ENCODE measurements at places on chromosomes 5 and 9.
A peak's percentile ranks its signal among the peaks of the same experiment; 100 is the strongest.

- DNase-seq, result no peak
Measured at GRCh38 chr5:119118000-119118399, 47.1 kb downstream of the DMXL1 start.

- DNase-seq, result no peak
Measured at GRCh38 chr9:16824545-16825330, 45.7 kb downstream of the BNC2 start.

- DNase-seq, result no peak
Measured at GRCh38 chr9:116477584-116478141, 209.4 kb upstream of the TRIM32 start.

DNA sequence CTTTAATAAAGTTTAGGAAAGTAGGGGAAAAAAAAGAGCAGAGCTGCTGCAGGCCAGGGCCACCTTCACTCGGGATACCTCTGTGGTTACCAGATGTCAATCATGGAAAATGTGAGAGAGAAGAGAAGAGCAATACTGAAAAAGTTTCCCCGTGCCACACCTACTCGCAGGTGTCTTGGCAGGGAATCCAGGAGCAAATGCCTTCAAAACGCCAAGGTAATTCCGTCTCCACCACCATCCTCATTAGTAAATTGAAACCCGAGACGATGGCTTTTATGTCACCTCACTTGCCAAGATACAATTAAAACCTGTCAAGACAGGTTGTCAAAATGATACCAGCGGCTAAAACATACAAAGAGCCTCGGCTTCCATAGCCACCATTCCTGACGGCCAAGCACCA is 49.7 kb downstream of the FAM81B start:
- DNase-seq, result no peak

GRCh38 chr9:93665128-93665636 is 88.8 kb downstream of the PHF2 start:
- DNase-seq, result no peak

DNA sequence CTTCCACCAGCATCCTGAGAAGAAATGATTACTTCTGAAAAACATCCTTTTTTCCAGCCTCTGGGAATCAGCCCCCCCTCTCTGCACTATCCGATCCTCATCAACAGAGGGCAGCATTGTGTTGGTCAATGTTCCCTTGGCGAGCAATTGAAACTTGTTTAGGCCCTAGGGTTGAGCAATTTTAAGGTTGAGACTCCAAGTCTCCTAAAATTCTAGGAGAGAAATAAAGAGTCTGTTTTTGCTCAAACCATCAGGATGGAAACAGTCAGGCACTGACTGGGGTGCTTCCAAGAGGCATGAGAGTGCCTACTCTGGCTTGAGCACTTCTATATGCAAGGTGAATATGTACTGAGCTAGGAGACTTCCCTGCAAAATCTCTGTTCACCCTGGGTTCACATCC is 12.4 kb upstream of the CYFIP2 start:
- DNase-seq, result peak; percentile 2

- DNase-seq, result no peak
Measured at GRCh38 chr5:14097998-14098471, 45.1 kb upstream of the TRIO start.

DNA sequence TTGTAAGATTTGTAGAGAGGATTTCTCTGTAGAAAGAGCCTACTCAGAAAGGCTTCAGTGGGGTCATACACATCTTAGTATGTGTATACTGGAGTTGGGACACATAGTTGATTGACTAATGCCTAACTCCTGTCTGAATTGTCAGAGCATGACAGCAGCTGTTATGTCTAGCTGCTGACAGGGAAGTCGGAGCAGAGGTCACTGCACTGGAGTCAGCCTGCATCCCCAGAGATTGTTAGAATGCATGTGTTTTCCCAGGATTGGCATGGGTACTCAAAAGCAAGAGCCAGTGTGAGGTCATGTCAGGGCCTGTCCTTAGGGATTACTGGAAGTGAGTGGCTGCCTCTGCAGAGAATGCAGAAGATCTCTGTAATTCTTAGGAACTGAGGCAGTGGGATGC is 82.7 kb downstream of the ITGA1 start:
- DNase-seq, result no peak

- no peak for DNase-seq
Measured at GRCh38 chr5:74538206-74538661, 102.3 kb downstream of the ENC1 start.

GRCh38 chr9:89791754-89792153 is 186.9 kb downstream of the GADD45G start:
- no peak for DNase-seq

DNA sequence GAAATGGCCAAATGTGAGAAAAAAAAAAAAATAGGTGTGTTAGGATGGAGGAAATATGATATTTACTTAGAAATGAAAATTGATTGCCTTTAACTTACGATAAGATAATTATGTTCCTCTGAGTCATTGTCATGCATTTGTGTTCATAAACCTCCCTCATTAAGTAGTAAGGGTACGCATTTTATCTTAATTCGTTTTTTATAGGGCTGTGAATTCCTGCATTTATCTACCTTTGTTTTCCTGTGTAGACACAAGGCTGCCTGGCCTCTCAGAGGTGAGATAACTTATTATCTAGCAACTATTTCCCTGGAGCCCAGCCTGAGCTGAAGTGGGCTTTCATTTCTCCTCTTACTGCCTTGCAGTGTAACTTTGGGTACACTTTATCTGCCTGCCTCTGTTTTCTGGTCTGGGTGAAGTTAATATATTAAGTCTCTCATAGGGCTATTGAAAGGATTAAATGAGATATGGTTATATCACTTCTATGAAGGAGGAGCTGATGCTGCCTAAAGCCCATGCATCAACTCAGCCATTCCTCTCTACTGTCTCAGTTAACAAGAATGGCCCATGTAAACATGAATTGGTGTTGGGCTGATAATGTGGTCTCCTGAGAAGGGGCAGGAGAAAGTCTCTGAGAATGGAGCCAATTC is 103.8 kb upstream of the KLF4 start:
- no peak for DNase-seq

GRCh38 chr9:14453286-14453685 is 139.3 kb upstream of the NFIB start:
- DNase-seq, result no peak

DNA sequence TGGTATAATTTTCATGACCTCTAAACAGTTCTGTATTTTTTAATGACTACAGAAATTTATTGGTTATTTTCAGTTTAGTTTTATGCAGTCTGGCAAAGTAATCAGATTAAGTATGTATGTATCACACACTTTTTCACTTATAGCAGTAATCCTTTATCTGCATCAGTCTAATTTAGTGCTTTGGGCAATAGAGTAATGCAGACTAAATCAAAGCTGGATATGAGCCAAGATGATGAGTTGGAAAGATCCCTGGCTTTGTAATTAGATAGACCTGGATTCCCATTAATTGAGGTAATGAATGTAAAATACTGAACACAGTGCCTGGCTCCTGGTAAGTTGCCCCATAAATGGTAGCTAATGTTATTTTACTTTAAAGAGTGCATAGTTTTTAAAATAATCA is 215.4 kb upstream of the TLX3 start:
- DNase-seq, result no peak

- DNase-seq, result no peak
Measured at GRCh38 chr5:145499483-145499882, 335.7 kb downstream of the PRELID2 start.

DNA sequence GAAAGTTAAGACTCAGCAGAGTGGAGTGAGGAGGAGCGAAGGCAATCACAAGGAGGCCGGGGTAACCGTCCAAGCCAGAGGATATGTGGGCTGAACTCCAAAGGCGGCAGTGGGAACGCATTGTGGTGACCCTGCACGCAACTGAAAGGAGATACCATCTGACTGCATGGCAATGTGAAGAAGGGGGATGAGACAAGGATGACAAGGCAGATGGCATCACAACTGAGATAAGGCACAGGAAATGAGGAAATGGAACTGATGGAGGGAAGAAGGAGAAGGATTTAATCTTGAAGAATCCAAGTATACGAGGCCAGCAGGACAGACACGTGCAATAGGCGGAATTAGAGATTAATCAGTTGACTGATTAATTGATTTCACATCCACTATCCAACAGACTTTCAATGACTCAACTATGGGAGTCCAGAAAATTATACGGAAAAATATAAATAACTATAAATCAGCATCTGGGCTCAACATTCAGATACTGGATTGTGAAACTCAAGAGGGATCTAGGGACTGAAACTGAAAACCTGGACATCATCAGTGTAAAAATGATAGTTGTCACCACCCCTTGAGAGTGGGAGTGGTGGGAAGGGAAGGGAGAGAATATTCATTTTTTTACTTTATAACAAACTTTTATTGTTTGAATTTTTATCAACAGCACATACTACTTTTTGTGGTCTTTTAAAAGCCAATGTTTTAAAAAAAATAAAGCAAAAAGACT is 86.1 kb downstream of the ARL15 start:
- DNase-seq, result no peak

GRCh38 chr5:77995793-77996409 is 219.8 kb upstream of the TBCA start:
- DNase-seq, result no peak

DNA sequence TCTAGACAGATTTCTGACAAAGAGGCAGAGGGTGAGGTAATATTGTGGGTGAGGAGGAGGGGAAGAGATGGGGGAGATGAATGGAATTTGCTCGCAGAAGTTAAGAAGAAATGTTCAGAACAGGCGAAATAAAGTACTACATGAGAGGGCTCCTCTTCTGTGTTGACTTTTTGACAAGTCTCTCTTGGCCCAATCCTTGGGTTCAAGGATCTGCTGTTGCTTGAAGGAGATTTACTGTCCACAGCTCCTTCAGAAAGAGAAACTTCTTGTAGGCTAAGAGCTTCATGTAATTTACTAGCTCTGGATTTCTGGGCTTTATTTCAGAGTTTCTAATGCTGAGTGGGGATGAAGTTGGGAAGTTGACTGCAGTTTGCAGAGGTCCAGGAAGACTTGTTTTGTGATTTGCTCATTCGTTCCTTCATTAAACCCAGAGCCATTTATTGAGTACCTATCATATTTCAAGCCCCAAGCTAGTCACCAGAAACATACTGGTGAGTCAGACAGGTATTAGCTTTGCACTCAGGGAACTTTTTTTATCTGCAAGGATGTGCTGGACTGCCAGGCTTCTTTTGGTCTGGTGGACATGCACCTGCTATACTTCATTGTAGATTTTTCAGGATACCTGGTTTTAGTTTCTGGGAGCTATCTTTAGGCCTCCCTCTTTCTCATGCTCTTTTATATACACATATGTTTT is 402.9 kb upstream of the CLINT1 start:
- no peak for DNase-seq

DNA sequence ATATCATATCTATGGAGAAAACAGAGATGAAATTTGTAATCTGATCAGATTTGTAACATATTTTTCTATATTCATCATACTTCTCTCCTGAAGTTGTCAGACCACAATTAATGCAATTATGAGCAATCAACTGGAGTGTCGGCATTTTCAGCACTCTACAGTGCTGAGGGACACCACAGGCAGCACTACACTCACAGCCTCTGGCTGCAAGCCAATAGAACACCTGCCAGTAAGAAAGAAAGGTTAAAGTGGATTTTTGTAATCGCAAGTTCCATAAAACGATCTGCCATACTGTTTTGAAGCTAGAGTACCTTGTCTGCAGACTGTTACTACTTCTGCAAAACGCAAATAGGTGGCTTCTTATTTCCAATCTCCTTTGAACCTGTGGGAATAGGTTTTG is 147.6 kb downstream of the ADAMTS6 start:
- DNase-seq, result no peak

DNA sequence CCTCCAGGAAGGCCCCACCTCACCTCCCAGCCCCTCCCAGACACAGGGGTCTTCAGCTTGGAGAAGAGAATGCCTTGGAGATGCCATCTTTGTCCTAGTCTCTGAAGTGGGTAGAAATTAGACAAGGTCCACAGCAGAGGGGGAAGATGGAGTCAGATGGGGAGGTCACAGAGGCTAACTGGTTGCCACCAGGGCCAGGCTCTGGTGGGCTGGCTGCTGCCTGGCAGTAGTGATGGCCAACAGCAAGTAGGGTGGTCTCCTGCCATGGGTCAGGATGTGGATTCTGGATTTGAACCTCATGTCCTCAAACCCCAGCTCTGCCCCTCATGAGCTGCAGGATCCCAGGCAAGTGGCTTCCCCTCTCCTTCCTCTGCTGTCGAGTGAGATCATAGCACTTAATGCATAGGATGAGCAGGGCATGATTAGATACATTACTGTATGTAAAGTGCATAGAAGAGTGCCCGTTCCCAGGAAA is 38.7 kb upstream of the NEK6 start:
- no peak for DNase-seq

GRCh38 chr9:102550266-102550665 is 444.9 kb upstream of the CYLC2 start:
- no peak for DNase-seq

DNA sequence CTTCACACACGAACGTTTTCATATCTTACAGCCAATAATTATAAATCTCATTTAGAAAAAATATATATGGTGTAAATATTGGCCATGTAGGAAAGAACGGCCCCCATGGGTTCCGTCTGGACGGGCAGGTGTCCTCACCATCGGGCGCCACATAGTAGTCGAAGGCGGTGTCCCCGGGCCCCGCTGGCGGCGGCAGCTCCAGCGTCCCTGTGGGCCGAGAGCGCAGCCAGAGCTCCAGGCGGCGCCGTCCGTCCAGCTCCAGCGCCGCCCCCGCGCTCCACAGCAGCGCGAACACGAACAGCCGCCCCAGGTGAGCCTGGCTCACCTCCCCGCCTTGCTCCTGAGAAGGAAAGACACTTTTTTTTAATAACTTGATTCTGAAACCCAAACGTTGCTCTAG is 134.6 kb downstream of the DNAH5 start:
- DNase-seq, result no peak

DNA sequence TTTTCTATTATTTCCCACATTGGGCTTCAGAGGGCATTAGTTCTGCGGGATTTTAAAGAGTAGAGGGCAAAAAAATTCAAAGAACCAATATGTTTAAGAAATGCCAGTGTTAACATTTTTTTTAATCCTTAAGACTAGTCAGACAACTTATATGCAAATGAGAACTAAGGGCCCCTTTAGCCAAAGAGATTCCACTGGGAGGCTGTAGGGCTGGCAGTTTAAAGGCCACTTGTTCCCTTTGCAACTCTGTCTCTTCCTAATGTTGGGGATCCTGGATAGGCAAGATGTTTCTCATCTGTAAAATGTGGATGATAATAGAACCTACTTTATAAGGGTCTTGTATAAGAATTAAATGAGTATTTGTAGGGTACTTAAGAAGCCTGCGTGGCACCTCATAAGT is 1395.9 kb downstream of the PTPRD start:
- DNase-seq, result no peak

GRCh38 chr5:167699432-167699831 is 592.0 kb upstream of the WWC1 start:
- no peak for DNase-seq

GRCh38 chr9:136823136-136824046 is 15.6 kb downstream of the RABL6 start:
- no peak for DNase-seq

DNA sequence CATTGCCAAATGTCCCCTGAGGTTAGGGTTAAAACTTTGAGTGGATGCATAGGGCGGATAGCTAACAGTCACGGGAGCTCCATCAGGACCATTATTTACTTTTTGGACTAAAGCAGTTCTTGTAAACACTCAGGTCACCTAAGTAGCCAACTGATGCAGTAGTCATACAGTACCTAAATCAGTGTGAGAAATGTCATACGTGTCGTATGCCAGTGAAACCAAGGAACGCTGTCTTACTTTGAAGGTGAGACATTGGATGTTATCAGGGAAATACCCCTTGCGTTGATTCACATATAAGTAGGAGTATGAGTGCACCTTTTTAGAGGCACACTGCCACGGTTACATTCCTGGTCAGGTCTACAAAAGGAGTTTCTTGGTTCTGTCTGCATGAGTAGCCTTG is 101.9 kb downstream of the LNPEP start:
- no peak for DNase-seq
